ENCODE measurements at places on chromosomes 13 and 19.
A peak's percentile ranks its signal among the peaks of the same experiment; 100 is the strongest.

GRCh38 chr19:3123088-3123721 is 12.6 kb upstream of the GNA15 start:
- no peak for DNase-seq

GRCh38 chr13:41976476-41976875 is 15.6 kb upstream of the VWA8 start:
- DNase-seq: no peak

- DNase-seq: no peak
Observed at GRCh38 chr13:69020120-69020519, 1087.5 kb upstream of the ATXN8OS start.

DNA sequence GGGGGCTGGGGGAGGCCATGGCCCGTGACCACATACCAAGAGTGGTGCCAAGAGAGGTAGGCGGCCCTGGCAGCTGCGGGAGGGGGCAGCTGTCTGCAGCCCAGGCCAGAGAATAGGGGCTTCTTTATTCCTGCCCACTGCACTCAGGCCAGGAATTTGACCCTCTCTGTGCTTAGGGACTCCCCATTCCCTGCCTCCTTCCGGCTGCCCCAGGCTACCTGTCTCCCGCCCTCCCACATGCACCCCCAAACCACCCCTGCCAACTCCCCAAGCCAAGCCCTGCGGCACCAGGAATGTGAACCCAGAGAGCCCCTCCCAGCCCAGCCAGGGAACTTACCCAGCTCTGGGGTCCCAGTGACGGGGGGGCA is 687 bp downstream of the PLEKHA4 start:
- DNase-seq: no peak

DNA sequence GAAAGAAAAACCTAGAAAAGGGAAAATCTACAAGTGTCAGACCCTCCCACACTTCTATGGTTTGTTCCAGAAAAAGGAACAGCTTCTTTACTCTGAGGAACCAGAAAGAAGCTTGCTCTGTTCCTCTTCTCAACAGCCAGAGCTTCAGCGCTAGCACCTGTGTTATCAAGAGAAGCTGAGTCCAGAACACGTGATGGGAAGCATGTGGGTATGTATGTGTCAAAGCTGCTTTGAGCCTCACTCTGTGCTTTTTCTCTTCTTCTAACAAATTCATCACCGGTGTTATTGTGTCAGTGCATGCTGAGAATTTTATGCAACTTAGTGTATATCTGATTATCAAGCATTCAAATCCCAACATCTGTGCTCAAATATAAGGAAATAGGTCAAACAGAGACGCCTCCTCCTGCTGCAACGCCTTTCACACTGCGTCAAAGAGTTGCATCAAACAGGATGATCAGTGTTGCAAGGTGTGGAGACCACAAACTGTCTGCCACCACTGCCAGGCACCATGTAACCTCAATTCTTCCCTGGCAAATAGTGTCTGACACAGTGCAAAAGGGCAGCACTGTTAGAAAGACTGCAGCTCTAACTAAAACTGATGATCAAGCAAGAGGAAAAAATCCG is 83.9 kb downstream of the LRRC63 start:
- DNase-seq: peak; percentile 81

DNA sequence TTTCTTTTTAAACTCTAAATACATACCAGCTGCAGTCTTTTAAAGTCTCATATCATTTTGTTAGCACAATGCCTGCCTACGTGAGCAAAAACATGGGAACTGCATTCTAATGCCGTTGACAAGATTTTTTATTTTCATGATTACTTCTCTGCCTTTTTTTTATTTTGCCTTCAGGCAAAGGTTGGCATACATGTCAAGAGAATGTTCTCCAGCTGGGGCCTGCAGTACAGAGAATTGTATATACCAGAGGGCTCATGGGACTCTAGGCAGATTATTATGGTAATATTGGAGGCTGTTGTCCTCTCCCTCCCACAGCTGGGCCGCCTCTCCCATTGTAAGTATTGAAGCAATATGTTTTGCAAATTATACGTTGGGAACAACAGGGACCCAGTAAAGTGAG is 53.9 kb upstream of the OBI1 start:
- no peak for DNase-seq

DNA sequence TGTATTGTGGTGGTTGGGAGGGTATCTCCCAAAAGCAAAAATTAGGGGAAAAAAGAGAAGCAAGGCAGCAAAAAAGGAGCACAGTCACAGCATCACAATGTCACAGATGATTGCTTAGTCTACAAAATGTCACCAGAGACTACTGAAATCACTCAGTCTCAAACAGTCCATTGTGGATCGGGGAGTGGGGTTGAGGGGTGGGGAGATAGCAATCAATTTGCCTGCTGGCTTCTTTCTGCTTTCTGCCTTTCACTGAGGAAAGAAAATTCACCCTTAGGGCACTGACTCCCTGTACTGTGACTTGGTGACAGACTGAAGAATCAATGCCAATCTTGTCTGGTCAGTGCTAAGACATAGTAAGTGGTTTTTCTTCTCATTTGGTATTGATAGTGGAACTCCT is 2127.1 kb upstream of the PCDH20 start:
- no peak for DNase-seq

Measured in CD14-positive monocyte (primary cell).